ENCODE measurements at places on chromosomes 16 and 17. TPM values are rescaled to one million over a fixed set of nuclear protein-coding genes. Genes with fewer than 3 reads are reported as not detected.

Gene AGRP
- total RNA-seq: not detected

Gene KRT40
- not detected for total RNA-seq

Gene NGFR
- 0.15 TPM for total RNA-seq

Gene FBXW10
- 0.11 TPM for total RNA-seq

Gene SKAP1
- total RNA-seq: 56.0 TPM

Gene MYH1
- not detected for total RNA-seq

Gene CDRT15L2
- not detected for total RNA-seq

DNA sequence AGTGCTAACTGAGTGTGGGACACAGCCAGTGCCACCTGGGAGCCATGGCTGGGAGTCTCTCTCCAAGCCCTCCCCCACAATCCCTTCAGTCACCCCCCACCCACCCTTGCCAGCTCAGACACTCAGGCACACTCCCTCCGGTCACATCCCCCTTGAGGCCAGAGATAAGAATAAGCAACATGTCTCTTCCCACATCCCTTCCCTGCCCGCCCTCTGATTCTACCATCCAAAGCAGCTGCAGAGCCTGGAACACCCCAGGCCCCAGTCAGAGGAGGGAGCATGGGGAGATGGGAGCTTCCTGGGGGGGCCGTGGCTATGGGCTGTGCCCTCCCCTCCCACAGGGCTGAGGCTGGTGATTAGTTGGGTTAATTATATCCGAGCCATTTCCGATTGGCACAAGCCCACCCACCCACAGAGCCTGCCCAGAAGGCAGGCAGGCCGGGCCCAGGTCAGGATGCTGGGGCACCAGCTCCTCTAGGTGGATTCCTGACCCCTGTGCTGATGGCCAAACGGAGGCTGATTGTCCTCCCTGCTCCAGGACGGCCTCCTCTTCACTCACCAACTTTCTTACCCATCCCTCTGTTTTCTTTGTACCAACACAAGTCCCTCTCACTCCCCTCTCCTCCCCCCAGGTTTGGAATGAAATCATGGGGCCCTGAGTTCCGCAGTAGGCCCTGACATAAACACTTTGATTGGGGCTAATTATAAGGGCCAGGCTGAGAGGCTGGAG lies 28.6 kb upstream of the MEIOC start:
- no peak for DNase-seq

DNA sequence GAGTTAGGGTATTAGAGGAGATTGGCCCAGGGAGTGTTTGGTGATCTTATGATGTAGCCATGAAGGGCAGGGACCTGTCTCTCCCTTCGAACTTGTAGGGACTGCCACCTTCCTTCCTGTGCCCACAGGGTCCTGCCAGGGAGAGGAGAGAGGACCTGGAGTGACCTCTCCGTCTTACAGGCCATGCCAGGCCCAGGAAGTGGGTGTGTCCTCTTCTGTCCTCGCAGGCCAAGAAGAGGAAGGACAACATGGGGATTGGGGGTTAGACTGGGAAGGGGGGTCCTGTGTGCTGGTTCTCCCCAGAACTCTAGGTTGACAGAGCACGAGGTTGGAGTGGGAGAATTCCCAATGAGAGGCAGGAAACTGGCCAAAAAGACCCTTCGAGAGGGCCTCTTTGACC lies 43.4 kb upstream of the TAC4 start:
- DNase-seq: no peak

DNA sequence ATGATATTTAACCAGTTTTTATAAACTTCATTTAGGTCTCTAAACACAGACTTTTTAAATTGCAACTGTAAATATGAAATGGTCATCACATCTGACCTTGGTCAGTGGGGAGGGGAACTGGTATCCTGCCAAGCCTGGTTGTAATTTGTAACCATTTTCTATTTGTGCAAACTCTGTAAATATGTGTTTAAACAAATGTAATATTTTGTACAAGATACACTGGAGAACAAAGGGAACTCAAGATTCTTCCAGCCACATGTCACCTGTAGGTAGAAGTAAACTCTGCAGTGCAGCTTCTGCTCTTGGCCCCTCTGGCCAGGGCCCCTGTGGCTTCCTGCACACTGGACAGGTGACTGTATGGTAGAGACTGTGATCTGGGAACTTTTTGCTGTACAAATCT lies 35.8 kb downstream of the AKAP1 start:
- no peak for DNase-seq

- DNase-seq: no peak
These were observed 24.4 kb downstream of the UBE2O start for GRCh38 chr17:76428511-76428910.

GRCh38 chr17:50100480-50100883 lies 5.3 kb downstream of the PDK2 start:
- DNase-seq: no peak

DNA sequence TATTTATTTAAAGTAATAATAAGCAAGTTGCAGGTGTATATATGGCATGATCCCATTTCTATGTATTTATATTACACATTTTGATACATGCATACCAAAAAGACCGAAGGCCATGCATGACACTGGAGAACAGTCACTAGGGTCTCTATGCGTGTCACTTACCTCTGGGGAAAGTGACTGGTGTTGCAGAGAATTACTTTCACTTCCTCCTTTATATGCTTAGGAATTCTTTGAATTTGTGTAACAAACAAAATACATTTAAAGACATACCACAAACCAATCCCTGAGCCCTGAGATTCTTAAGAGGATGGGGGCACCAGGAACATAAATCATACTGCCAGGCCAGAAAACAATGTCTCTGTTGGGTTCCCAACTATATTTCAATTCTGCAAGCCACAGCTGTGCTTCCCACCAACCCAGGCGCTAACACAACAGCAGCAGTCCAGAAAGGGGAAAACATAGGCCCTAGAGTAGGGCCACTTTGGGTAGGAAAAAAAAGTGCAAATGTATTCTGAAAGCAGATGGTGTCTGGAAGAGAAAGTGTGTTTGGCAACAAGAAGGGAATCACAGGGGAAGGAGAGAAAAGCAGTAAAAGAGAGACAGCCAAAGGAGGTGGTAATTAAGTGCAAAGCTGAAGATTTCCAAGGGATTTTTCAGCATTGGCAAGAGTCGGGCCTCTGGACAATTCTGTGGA lies 24.5 kb upstream of the HYDIN start:
- no peak for DNase-seq

GRCh38 chr16:30567991-30568638 lies 3.4 kb downstream of the ZNF688 start:
- DNase-seq: peak; percentile 61

GRCh38 chr16:30558789-30559377 lies 709 bp upstream of the ZNF764 start:
- no peak for DNase-seq

- DNase-seq: peak; percentile 12
These were observed 3.3 kb downstream of the SYNRG start for GRCh38 chr17:37605813-37606505.

DNA sequence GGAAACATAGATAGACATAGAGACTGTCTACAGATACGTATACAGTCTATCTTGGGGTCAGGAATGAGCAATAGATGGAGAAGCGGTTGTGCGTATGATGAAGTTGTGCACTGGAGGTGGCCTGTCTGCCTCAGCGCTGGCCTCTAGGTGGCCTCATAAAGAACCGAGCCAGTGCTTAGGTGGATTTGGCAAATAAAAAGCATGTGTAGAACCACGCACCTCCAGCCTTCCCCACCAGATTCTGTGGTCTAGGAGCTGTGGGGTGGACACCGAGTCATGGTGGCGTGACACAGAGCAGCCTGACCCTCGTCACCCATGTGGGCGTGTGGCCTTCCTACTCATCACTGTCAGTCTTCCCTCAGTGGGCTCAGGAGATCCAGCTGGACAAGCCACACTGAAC lies 34.0 kb downstream of the PGS1 start:
- no peak for DNase-seq

- DNase-seq: no peak
These were observed 470 bp downstream of the KRT23 start for GRCh38 chr17:40936976-40937375.

DNA sequence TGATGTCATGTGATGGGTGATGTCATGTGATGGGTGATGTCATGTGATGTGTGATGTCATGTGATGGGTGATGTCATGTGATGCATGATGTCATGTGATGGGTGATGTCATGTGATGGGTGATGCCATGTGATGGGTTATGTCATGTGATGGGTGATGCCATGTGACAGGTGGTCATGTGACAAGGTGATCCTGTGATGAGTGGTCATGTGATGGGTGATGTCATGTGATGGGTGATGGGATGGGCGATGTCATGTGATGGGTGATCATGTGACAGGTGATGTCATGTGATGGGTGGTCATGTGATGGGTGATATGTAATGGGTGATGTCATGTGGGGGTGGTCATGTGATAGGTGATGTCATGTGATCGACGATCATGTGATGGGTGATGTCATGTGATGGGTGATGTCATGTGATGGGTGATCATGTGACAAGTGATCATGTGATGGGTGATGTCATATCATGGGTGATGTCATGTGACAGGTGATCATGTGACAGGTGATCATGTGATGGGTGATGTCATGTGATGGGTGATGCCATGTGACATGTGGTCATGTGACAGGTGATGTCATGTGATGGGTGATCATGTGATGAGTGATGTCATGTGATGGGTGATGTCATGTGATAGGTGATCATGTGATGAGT lies 17.2 kb downstream of the CD300LB start:
- peak; percentile 27 for DNase-seq

GRCh38 chr17:73738751-73739575 lies 94.7 kb upstream of the SDK2 start:
- no peak for DNase-seq

GRCh38 chr16:86664522-86665318 lies 86.4 kb downstream of the FOXL1 start:
- DNase-seq: no peak

DNA sequence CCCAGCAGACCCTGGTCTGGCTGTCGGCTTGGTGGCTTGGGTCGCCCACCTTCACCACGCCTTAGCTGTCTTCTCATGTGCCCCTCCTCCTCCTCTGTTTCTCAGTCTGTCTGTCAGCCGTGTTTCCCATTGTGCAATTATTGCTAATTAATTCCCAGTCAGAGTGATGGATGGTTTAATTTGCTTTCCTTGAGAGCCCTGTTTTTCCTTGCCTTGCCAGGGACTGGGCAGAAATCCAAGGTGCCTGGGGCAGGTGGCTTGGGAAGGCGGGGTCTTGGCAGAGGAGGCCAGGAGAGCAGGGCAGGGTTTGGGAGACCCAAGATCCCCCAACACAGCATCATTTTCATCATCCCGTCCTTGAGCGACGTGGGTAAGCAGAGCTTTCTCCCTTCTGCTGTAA lies 21.3 kb downstream of the NECAB2 start:
- DNase-seq: no peak

DNA sequence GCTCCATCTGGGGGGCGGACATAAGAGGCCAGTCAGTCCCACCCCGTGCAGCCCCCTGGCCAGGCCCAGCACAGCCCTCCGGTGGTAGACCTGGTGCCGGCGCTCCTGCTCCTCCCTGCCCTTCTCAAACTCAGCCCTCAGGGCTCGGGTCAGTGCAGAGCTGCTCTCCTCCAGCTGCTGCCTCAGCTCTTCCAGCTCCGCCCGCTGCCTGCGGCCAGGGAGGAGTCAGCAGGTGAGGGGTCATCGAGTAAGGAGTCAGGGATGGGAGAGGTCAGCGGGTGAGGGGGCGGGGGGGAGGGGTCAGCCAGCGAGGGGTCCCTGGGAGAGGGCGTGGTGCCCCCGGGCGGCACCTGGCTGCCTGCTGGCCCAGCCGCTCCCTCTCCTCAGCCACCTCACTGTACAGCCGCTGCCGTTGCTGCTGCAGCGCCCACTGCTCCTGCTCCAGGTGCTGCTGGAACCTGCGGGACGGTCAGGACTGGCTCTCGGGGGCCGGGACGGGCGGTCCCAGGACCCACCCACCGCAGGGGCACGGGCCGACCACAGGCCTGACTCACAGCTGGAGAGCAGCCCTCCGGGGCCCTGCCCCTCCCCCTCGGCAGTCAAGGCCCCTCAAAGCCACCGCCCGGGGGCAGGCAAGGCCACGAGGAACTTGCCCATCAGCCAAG lies 26.5 kb upstream of the AATK start:
- DNase-seq: no peak

GRCh38 chr17:73250851-73251640 lies 10.6 kb downstream of the CPSF4L start:
- no peak for DNase-seq

GRCh38 chr17:55229276-55229675 lies 35.5 kb upstream of the HLF start:
- DNase-seq: no peak

DNA sequence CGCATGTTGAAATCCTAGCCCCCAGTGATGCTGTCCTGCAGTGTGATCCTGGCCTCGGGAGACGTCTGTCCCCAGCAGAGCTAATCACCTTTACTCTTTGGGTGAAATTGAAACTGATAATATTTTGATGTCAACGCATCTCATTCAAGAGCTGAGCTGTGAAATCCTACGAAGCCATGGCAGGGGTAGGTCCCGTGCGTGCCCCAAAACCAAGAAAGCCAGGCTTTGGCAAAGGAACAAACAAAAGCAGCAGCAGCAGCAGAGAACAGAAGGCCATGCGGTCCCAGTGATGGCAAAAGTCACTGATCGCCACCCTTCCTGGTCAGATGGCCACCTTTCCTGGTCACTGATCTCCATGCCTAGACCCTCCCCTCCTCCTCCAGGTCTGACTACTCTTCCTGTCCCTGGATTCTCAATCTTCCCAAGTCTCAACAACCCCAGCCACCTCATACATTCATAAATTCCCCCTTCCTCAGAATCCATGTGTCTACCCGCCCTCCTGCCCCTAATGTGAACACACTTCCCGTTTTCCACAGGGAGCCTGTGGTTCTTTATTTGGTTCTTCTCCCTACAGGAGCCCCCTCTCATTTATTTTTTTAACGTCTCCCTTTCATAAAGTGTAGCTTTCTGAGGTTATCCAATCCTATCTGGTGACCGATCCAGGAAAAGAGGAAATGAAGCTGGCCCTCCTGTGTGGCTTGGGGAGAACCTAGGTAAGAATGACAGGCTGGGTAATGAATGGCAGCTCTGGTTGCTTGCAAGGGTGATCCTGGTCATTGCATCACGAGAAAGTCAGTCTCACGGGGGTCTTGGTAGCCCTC lies 50.3 kb downstream of the CPPED1 start:
- DNase-seq: no peak

DNA sequence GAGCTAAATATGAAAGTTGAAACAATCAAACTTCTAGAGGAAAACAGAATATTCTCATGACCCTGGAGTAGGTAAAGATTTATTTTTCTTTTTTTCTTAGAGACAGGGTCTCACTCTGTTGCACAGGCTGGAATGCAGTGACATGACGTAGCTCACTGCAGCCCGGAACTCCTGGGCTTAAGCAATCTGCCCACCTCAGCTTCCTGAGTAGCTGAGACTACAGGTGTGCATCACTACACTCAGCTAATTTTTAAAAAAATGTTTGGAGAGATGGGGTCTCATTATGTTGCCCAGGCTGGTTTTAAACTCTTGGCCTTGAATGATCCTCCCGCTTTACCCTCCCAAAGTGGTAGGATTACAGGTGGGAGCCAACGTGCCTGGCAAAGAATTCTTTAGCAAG lies 15.5 kb downstream of the IKZF3 start:
- DNase-seq: no peak
